ENCODE measurements at places on chromosomes 4 and X. TPM values are rescaled to one million over a fixed set of nuclear protein-coding genes. Genes with fewer than 3 reads are reported as not detected.

Gene CTSO
- total RNA-seq: 8.7 TPM

Gene GLOD5
- not detected for total RNA-seq

Gene AADAT
- 18.6 TPM for total RNA-seq

Gene TRIM2
- total RNA-seq: 990 TPM

Gene ASB5
- total RNA-seq: 0.47 TPM

Gene CRMP1
- 555 TPM for total RNA-seq

Gene SAP30
- total RNA-seq: 24.5 TPM

Gene SYNPO2
- total RNA-seq: 2.3 TPM

Gene CFAP47
- 2.2 TPM for total RNA-seq

Gene CT47C1
- not detected for total RNA-seq

Gene RNF128
- 1.2 TPM for total RNA-seq

Gene SPANXC
- total RNA-seq: not detected

Gene FOXP3
- total RNA-seq: 0.16 TPM

Gene STK26
- 0.78 TPM for total RNA-seq

Gene GPR50
- total RNA-seq: not detected

Gene NAP1L2
- total RNA-seq: 33.4 TPM

Gene CT45A10
- not detected for total RNA-seq

Gene SERTM2
- 0.16 TPM for total RNA-seq

Gene FGD1
- total RNA-seq: 9.0 TPM

Gene H2BW2
- not detected for total RNA-seq

Gene PRAF2
- 3.0 TPM for total RNA-seq

Gene GPR82
- total RNA-seq: not detected

Gene MAGEA2B
- total RNA-seq: not detected

Gene APOO
- total RNA-seq: 30.7 TPM

Gene HEPH
- 5.1 TPM for total RNA-seq

Gene PAGE5
- total RNA-seq: not detected

Gene NRK
- total RNA-seq: 0.31 TPM

Gene SORCS2
- 4.1 TPM for total RNA-seq

Gene LYAR
- 9.4 TPM for total RNA-seq

Gene SSX2B
- total RNA-seq: not detected

Gene HGFAC
- total RNA-seq: 1.2 TPM

Gene FGG
- total RNA-seq: 3.1 TPM

Gene UGT8
- total RNA-seq: 5.1 TPM

Gene ZCCHC12
- total RNA-seq: 23.2 TPM

Gene SSX4B
- total RNA-seq: not detected

Gene MID1IP1
- 21.2 TPM for total RNA-seq

Data from occipital lobe (tissue), 3 donors.